ENCODE measurements at places on chromosomes 4 and X.

DNA sequence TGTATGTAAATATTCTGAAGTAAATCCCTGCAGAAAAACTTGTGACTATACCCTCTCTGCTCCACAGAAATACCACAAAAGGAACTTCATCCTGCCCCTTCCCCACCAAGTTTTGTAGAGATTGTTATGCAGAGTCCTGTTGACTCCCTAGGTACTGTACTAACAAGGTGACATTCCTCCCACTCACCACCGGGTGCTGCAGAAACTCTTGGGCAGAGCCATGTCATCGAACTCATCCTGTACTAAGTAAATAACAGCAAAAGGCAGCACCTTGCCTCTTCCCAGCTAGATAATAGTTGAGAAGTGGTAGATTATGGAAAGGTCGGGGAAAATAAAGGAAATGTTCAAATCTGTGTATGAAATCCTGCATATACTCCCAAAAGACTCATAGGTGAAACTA is 233.3 kb downstream of the STPG2 start:
- no peak for DNase-seq

GRCh38 chrX:111759686-111760085 is 78.7 kb downstream of the ALG13 start:
- no peak for DNase-seq

GRCh38 chr4:164441109-164441508 is 312.8 kb upstream of the SMIM31 start:
- DNase-seq = no peak

DNA sequence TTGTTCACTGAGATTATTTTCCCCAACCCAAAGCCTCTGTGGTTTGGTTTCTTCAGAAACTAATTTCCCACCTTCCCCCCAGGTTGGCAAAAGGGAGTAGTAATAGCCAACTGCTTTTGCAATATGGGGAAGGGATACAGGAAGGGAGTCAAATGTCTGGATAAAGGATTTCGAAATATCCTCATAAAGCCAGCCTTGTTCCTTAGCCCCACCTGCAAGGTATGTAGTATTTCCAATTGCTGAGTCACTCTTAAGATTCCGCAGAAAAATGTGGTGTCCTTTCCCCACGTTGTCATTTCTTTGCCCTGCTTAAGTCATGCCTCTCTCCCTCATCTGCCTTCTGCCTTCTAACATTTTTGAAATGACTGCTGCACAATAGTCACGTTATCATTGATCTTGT is 138.8 kb upstream of the DCAF8L1 start:
- no peak for DNase-seq

All from ovary (tissue), 10 donors.